ENCODE measurements at places on chromosomes 6 and 20.

- DNase-seq = no peak
These were observed 771.9 kb upstream of the DEFB115 start for GRCh38 chr20:30485331-30486102.

GRCh38 chr6:11710311-11710761, 68.3 kb downstream of the ADTRP start:
- DNase-seq = no peak

- DNase-seq = no peak
These were observed 324.2 kb downstream of the UBE3D start for GRCh38 chr6:82741325-82741995.

DNA sequence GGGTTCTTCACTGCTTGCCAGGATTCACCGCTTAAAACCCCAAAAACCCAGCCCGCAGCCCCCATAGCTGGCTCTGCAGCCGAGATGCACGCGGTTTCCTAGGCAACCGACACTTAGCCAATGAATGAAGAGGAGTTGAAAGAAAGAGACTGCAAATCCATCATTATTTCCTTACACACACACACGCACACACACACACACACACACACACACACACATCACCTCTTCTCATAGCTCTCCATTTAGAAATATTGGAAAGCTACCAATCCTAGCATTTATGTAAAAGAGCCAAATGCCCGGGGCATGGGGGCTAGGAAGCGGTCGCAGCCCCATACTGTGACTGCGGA, 3.4 kb upstream of the TUBB2B start:
- DNase-seq = peak; percentile 89

- DNase-seq = no peak
These were observed 5.2 kb downstream of the DNAH8 start for GRCh38 chr6:38720295-38720694.

GRCh38 chr20:55881204-55881603, 124.1 kb downstream of the CBLN4 start:
- DNase-seq = no peak

DNA sequence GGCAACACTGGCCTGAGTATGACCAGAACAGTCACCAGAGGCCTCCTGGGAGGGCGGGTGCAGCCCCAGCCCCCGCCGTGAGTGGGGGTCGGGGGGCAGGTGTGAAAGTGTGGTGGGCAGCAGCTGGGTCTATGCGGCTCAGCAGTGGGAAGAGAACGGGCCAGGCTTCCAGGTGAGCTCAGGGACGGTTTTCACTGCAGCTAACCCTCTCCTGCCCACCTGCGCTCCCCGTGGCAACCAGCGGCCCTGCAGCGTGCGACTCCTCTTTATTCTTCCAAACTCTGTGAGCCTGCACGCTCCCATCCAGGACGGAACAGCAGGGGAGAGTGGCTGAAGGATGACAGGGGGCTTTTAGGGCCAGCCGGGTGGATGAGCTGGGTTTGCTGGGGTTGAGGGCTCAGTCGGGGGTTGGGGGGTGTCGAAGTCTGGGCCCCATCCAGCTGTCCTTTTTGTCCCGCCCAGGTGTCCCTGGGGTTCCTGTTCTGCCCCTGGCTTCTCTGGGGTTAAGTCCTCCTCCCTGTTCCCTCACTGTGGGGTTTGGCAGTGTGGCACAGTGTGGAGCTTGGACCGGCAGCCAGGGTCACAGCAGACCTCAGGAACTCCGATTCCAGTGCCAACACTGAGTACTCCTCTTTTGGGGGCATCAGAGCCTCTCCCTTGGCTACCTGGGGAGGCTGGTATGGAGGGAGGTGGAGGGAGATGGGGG, 859 bp upstream of the BIRC7 start:
- no peak for DNase-seq

DNA sequence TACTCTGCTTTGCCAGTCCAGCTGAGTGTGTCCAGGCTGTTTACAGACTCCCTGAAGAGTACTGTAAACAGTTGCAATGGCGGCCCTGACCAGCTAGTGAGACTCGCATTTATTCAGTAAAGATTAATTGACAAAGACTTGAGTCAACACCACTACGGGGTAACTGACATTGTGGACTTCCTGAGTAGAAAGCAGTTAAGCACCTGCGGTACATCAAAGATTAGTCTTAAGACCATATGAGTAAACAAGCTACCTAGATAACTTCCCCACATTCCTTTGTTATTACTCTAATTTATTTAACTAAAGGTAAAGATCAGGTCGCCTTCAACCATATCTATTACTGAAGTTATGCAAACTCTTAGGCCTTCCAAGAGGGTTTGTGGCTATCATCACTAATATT, 12.6 kb downstream of the VPS52 start:
- DNase-seq = no peak

DNA sequence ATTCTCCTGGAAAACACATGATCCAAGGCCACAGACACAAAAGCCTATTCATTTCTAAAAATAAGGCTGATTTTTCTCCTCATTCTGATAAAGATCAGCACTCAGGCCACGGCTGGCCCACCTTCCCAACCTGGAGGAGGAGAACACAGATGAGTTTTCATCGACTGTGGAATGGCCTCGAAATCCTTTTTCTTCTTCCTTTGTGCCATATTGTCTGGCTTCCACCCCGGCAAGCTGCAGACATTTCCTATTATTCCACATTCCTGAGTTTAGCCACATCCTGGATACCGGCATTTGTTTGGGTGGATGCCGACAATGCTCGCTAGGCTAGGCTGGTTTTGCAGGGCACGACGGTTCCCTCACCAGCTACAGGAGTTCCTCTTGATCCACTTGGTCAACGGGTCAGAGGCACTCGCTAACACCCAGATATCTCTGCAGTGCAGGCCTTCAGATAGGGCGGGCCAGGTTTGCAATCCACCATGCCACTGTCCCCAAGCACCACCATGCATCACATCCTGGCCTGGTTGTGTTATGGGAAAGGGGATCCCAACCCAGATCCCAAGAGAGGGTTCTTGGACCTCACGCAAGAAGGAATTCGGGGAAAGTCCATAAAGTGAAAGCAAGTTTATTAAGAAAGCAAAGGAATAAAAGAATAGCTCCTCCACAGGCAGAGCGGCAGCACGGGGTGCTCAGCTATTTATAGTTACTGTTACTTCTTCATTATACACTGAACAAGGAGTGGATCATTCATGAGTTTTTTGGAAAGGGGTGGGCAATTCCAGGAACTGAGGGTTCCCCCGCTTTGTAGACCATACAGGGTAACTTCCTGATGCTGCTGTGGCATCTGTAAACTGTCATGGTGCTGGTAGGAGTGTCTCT, 4.2 kb upstream of the CTSZ start:
- no peak for DNase-seq
